AG09309 (cell line): ENCODE measurements at places on chromosomes 7 and 10.

DNA sequence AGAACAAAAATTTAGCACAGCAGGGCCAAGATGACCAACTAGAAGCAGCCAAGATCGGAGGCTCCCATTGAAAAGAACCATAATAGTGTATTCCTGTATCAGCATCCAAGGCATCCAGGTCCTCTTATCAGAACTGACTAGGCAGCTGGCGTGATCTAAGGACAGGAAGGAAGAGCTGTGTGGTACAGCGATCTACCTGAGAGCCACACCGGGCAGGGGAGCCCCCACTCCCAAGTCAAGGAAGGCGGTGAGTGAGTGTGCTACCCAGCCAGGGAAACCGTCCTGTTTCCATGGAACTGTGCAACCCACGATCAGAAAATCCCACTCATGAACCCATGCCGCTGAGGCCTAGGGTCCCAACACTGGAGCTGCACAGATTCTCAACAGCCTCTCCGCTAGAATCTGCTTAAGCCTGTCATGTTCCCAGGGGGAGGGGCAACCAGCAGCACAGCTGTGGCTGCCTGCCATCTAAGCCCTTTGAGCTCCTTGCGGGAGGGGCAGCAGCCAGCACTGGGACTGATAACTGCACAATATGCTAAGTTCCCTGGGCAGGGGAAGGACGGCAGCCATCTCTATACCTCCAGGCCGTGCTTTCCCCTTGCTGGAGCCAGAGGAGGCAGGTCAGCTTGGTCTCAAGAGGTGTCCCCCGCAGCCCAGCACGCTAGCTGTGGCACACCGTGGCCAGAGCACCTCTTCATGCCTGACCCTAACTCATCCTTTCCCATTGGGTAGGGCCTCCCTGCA lies 213.0 kb upstream of the SMIM30 start:
- no peak for DNase-seq

DNA sequence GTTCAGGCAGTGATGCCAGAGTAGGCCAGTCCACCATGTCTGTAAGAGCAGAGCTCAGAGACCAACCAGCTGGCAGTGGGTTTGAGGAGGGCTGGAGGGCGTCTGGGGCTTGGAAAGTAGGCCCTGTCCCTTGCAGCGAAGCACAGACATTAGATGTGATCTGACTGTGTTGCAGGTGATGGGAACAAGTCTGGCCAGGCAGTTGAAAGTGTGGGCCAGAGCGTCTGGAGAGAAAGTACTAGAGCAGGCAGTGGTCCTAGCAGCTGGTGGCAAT lies 53.3 kb downstream of the CHN2 start:
- no peak for DNase-seq

GRCh38 chr7:140206616-140207389 lies 30.0 kb upstream of the KDM7A start:
- DNase-seq, result no peak

DNA sequence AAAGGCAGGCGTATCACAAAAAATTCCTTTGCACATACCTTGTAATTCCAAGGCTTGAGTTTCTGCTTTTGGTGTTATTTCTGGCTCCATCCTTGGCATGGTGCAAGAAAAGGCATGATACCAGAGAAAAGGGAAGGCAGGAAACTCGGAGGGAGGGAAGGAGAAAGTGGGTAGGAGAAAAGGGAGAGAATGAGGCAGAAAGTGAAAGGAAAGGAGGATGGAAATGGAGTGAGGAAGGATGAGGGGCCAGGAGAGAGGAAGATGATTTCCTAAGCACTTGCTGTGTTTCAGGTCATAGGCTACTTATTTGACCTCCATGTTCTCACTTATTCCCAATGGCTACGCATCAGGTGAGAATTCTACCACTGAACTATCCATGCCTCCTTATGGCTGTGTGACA lies 110.8 kb upstream of the JCAD start:
- no peak for DNase-seq

- DNase-seq, result no peak
Observed at GRCh38 chr10:110650265-110650668, 6.1 kb downstream of the RBM20 start.

DNA sequence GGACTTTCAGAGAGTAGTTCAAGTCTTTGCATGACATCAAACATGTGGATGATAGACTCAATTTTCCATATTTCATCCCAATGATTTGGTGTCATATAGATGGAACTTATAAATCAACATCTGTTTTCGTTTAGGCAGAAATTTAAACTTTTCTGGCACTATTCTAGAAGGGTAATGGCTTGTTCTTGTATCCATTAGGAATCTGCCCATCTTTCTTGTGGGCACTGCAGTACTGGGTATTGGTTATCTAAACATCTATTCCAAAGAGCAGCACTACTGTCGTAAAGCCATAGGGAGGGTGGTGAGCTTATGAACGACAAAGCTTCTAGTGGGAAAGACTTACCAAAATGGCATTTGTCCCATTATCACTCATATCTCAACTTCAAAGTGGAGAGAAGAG lies 273.5 kb downstream of the TWIST1 start:
- DNase-seq, result no peak

DNA sequence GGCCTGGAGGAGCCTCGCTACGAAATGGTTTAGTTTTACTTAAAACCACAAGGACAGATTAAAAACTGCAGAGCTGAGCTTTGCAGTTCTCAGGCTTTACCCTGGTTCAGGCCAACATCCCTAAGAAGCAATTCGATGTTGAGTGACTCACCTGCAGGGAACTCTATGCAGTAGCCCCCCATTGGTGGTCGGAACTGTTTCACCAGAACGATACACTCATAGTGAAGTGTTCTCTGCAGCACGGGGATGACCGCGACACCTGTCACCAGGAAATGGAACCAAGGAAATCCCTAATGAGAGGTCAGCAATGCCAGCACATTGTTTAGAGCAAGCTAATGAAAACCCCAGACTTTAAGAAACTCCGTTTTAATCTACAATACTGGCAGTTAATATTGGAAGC lies 18.0 kb downstream of the NUDT5 start:
- DNase-seq, result no peak

DNA sequence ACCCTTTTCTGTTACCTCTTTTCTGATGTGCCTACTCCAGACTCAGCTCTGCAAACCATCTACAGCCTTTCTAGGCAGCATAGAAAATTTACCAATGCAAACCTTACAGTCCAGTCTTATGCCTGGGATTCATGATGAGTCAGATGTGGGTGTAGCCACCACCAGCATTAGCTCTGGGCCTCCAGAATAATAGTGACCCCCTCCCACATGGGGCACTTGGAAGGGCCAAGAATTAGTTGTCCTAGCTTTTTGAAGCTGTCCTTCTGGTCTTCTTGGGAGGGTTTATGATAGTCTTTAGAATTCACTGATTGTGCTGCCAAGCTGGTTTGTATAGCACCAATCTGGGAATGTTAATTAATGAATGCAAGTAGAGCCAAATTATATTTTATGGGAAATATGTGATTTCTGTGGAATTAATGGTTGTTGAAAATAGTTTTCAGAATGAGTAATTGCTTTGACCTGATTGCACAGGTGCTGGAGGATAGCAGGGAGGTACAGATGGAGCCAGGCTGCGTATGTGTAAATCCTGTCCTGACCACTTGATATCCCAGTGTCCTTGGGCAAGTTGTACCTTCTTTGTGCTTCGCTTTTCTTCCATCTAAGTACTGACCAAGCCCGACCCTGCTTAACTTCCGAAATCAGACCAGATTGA lies 94.8 kb downstream of the CPED1 start:
- DNase-seq, result no peak

- no peak for DNase-seq
Observed at GRCh38 chr10:51366044-51366443, 291.8 kb downstream of the PRKG1 start.

DNA sequence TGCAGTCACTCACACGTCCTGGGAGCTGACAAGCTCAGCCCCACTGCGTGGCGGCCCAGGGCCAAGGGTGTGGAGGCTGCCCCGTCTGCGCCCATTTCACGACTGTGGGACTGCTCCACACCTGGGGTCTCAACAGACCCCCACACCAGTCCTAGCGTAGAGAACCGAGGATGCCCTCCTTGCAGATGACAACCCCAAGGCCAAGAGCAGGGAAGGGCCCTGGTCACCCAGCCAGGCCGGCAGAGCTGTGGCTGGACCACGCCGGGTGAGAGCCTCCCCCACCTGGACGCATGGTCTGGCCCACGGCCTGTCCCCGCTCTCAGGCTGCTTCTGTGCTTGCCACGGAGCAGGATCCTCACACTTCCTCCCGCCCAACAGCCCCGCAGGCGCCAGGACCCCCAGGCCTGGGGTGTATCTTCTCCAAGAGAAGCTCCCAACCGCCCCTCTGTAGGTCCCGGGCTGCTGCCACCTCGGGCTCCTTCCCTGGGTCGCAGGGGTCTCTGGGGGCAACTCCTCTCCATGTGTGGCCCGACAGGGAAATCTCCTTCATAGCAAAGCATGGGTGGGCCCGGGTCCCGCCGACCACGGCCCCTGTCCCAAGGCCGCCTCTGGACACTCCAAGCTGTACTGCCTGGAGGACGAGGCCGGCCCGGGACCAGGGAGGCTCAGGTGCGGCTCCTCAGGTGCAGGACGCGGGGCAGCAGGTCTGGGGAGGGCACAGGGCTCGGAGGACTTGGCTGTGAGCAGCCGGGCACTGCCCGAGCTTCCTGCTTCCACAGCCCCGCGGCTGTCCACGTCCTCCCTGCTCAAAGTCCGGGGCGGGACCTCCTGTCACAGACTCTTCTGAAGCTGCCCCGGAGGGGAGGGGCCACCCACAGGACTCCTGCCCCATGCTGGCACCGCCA lies 88.8 kb downstream of the FOXL3 start:
- DNase-seq, result no peak

DNA sequence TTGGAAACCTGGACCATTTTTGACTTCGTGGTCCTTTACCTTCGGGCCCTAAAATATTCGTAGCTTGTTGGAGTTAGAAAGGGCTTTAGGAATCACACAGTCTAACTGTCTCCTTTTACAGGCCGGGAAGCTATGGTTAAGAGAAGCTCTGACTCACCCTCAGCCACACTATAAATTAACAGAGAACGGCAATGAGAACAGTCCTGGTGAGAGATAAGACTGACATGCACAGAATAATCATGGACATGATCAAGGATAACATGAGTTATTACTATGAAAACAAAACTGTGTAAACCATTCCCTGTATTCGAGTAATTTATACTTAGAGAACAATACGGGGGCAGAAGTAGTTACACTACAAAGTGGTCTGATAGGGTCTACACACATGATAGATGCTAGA lies 162.5 kb upstream of the MALRD1 start:
- no peak for DNase-seq

DNA sequence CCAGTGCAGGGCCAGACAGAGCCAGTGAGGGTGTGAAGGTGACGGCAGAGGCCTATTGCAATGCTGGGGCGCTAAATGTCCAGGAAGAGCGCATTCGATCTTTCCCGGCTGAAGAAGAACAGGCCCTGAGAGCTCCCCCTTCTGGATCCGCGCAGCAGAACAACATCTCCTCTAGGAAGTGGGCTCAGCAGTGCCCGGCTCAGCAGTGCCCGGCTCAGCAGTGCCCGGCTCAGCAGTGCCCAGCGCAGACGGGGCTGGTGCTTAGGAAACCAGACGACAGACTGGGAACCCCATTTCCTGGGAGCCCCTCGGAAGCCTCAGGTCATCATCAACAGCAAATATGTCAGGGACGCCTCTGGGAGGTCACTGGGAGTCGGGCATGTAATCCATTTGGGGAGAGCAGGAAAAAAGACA lies 4.7 kb upstream of the NOS3 start:
- DNase-seq, result no peak

DNA sequence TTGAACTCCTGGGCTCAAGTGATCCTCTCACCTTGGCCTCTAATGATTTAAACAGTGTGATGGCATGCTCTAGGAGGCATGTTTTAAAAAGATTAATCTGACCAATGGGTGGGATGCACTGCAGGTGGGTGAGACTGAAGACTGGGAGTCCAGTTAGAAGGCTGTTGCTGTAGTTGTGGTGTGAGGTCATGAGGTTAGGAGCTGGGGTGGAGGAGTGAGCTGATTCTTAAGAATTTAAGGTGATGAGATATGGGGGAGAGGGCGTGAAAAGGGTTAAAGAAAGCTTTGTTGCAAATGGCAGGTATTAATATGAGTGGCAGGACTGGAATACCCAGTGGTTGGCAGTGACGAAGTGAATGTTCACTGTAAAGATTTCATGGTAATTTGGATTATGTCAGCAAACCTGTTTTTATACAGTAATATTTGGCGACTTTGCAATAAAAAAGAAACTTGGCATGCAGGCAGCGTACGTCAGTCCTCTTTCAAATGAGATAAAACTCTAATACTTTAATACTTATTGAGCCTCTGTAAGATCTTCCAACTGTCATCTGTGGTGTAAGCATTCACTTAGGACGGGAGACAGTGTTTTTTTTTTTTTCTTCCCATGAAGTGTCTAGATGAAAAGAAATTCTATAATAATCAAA lies 72.8 kb upstream of the MTPN start:
- DNase-seq, result no peak

- peak; percentile 59 for DNase-seq
Observed at GRCh38 chr7:54985426-54986330, 33.1 kb upstream of the EGFR start.

DNA sequence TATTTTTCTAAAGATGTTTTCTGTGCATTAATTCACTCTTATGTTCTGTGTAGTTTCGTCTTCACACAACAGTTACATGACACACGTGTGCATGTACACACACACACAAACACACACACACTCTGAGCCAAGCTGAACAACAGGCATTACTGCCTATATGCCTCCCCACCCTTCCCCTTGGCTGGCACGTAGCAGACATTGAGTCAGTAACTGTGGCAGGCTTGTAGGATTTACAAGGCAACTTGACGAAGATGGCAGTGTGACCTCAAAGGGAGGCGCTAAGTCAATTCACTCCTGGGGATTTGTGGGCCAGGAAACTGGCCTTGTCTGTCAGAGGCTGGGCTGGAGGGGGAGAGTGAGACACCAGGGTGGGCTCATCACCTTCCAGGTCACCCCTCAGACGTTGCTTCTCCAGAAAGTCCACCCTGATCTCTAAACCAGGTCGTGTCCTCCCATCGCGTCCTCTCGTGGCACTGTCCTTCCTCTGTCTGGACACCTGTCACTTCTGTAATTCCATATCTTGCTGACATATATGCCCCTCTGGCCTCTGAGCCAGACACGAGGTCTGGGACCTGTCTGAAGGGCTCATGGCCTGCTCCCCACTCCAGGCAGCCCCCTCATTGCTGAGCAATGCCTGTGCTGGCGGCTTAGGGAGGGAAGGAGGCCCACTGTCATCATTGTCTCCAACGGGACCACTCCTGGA lies 41.1 kb upstream of the INPP5A start:
- DNase-seq, result no peak

GRCh38 chr7:24821045-24821753 lies 63.9 kb upstream of the GSDME start:
- peak; percentile 74 for DNase-seq

GRCh38 chr10:118163217-118163616 lies 116.5 kb upstream of the RAB11FIP2 start:
- no peak for DNase-seq

GRCh38 chr7:148110097-148110868 lies 480.3 kb upstream of the C7orf33 start:
- no peak for DNase-seq

DNA sequence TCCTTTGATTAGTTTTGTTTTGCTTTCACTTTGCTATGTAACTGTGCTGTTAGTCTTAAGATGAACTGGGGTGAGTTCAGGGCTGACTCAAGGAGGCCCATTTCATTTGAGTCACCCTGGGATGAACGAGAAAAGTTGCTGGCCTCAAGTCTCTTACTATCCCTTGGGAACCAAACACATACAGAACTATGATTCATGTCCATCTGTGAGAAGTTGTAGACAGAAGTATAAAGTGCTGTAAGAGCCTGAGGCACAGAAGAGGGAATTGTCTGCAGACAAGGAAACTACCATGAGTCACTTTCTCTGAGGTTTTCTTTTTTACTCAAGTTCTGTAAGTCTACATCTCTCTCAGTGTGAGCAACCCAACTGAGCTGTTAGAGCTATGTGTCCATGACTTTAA lies 179.8 kb upstream of the CSTF2T start:
- peak; percentile 99 for DNase-seq
